ENCODE measurements at places on chromosomes 11 and 22.

GRCh38 chr11:7668911-7669310 is 4.4 kb downstream of the CYB5R2 start:
- no peak for DNase-seq

DNA sequence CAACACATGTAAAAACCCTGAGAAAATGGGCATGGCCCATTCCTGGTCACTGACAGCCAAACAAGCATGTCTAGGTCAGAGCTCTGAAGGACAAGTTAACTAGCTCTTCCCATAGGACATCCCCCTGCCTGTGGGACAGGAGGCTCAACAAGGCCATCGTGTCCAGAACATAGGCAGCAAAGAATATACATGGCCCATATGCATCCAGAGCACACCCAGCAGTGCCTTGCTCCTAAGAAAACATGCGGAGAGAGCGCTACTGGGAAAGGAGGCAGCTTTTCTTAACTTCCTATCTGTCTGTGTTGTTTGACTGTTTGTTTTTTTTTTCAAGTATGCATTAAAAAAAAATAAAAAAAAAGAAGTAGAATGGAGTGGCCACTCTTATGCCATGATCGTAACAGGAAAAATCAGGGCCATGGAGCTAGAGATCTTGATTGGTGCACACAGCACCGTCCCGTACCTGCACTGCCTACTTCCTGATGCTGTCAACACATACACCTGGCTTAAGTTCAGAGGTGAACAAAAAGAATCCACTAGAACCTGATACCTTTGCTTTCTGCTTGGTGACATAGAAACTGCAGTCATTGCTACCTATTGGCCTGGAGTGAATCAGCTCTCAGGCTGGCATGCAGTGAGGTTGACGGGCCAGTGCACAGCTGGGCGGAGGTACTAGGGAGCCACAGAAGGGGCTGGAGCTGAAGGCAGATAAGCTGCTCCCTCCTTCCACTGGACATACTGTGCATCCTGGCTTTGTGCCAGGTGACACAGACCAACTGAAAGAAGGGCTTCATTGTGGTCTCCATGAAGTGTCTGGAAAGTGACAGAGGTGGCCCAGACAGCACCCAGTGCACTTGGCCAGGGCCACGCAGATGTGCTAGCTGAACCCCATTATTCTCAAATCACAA is 11.9 kb downstream of the UFD1 start:
- DNase-seq: no peak

DNA sequence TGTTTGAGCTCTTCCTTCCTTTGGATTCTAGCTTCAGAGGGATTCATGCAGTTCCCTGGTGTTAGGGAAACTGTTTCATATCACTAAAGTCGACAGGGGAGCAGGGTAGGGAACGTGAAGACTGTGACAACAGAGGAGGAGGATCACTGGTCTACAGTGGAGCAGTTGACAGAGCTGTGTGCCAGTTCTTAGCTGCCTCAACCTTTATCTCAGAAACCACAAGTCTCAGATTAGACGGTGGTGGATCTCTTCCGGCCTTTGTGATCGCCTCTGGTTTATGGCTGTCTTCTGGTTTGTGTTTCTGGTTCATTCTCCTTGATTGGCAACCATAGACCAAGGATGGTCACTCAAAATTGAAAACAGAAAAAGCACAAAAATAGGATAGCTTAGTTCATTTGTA is 538.9 kb upstream of the API5 start:
- DNase-seq: no peak

DNA sequence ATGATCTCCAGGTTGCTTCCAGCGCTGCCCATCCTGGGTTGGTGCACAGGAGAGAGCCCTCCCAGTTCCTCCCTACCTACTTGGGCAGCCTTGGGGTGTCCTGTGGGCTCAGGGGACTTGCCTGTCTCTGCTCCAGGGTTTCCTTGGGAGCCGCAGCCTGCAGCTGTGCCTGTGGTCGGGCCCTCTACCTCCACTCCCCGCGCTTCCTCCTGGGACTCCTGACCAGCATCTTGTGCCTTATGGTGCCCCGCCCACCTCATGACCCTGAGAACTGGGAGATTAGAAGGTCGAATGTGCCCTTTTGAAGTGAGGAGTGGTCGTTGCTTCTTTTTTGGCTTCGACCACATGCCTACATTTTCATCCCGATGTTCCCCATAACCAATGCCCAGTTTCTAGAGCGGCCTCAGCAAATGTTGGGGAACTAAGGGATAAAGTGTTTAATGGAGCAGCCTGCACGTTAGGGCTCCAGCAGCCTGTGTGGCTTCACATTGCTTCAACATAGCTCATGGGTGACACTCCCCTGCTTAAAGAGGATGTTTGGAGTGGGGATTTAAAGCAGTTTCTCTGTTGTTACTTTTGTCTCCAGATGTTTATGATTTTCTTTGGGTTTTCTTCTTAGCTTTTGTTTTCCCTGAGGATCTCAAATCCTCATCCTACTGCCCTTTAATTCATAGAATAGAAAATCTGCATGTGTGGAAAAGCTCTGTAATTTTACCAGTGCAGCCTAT is 248.8 kb downstream of the TBC1D22A start:
- no peak for DNase-seq

- DNase-seq: no peak
Measured at GRCh38 chr11:128416976-128417375, 170.4 kb downstream of the ETS1 start.

- no peak for DNase-seq
Measured at GRCh38 chr22:17911887-17912286, 112.5 kb downstream of the MICAL3 start.

GRCh38 chr11:469684-470560 is 19.8 kb downstream of the PTDSS2 start:
- no peak for DNase-seq

- DNase-seq: no peak
Measured at GRCh38 chr11:117535850-117536411, 208.3 kb downstream of the CEP164 start.

- DNase-seq: no peak
Measured at GRCh38 chr22:27196606-27197005, 539.2 kb downstream of the MIAT start.

Data from activated naive CD4-positive, alpha-beta T cell treated with anti-CD3 and anti-CD28 coated beads for 36 hours (primary cell).